Endodermal cell (in vitro differentiated cells): ENCODE measurements at places on chromosomes 1 and 21.

- DNase-seq, result peak; percentile 68
Observed at GRCh38 chr21:36169470-36170128, 13.0 kb downstream of the DOP1B start.

GRCh38 chr1:2300851-2301606, 72.9 kb downstream of the SKI start:
- no peak for DNase-seq

- no peak for DNase-seq
Observed at GRCh38 chr1:89081005-89081404, 16.0 kb upstream of the GBP1 start.

DNA sequence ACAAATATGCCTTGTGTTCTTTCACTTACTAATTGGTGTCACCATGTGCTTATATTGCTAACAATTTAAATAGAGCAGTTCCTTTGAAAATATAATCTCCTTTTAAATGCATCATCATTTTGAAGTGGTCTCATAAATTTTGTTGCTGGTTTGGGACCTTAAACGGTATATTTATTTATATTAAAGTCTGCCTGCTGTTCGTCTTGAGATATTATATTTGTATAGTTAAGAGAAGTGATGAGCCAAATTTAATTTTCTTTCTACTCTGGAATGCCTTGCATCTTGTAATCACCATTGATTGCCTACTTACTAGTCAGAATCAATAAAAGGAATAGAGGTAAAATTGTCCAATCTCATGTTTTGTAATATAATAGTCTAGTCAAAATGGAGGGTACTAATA, 91.6 kb downstream of the NTNG1 start:
- no peak for DNase-seq

DNA sequence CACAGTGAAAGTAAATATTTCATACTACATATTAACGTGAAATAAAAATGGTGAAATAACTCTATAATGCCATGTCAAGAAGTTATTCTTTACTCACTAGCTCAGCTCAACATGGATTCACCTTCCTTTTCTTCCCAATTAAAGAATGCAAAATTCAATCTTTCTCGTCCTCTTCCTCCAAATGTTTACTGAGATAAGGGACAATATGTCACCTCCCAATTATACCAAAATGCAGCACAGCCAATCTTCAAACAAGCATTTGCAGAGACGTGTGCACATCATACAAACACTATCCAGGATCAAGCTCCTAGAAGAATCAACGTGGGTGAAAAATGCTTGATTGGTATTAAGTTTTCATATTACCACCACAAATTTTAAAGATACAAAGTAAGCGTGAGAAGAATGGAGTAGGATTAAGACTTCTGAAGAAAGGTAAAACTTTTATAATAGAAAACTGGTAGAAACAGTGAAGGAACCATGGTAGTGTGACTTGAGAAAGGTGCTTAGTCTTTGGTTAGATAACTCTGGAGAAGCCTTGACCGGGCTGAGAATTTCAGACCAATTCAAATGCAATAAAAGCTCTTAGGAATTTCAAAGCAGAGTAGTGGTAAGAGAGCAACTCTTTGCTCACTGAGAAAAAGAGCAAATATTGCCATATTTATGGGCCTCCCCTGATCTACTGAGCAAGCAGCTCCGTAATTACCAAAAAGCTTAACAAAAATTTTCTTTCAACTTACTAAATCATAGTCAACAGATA, 7.2 kb downstream of the PTP4A2 start:
- no peak for DNase-seq

- no peak for DNase-seq
Observed at GRCh38 chr1:209648931-209649776, 3.1 kb downstream of the LAMB3 start.

GRCh38 chr1:5936621-5937372, 55.4 kb downstream of the NPHP4 start:
- no peak for DNase-seq

DNA sequence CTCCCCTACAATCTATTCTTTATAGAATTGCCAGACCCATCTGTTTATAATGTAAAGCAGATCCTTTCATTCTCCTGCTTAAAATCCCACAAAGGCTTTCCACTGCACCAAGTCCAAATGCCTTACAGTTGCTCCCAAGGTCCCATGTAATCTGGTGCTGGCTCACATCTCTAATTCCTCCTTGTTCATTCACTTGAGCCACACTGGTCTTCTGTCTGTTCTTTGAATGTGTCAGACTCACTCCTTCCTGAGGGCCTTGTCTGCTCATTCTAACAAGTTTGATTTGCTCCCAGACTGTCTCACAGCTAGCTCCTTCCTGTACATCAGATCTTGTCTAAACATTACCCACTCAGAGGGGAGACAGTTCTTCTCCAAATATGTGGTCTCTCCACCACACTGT, 38.9 kb downstream of the ALG14 start:
- no peak for DNase-seq

GRCh38 chr1:229879746-229880145, 187.3 kb upstream of the GALNT2 start:
- peak; percentile 18 for DNase-seq

DNA sequence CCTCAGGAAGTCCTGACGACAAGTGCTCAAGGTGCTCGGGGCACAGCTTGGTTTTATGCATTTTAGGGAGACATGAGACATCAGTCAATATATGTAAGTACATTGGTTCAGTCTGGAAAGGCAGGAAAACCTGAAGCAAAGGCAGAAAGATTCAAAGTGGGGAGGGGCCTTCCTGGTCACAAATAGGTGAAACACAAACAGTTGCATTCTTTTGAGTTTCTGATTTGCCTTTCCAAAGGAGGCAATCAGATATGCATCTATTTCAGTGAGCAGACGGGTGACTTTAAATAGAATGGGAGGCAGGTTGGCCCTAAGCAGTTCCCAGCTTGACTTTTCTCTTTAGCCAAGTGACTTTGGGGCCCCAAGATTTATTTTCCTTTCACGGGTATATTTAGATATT, 8.9 kb upstream of the RNF187 start:
- DNase-seq, result no peak

DNA sequence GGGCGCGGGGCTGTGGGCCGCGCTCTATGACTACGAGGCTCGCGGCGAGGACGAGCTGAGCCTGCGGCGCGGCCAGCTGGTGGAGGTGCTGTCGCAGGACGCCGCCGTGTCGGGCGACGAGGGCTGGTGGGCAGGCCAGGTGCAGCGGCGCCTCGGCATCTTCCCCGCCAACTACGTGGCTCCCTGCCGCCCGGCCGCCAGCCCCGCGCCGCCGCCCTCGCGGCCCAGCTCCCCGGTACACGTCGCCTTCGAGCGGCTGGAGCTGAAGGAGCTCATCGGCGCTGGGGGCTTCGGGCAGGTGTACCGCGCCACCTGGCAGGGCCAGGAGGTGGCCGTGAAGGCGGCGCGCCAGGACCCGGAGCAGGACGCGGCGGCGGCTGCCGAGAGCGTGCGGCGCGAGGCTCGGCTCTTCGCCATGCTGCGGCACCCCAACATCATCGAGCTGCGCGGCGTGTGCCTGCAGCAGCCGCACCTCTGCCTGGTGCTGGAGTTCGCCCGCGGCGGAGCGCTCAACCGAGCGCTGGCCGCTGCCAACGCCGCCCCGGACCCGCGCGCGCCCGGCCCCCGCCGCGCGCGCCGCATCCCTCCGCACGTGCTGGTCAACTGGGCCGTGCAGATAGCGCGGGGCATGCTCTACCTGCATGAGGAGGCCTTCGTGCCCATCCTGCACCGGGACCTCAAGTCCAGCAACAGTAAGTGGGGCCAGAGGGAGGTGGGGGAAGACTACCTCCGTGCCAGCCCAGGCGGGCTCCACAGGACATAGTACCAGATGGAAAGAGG, 808 bp downstream of the MAP3K21 start:
- DNase-seq, result peak; percentile 82

GRCh38 chr1:71351438-71351837, 270.6 kb upstream of the ZRANB2 start:
- DNase-seq, result no peak

- no peak for DNase-seq
Observed at GRCh38 chr1:41673806-41674205, 189.3 kb upstream of the EDN2 start.

DNA sequence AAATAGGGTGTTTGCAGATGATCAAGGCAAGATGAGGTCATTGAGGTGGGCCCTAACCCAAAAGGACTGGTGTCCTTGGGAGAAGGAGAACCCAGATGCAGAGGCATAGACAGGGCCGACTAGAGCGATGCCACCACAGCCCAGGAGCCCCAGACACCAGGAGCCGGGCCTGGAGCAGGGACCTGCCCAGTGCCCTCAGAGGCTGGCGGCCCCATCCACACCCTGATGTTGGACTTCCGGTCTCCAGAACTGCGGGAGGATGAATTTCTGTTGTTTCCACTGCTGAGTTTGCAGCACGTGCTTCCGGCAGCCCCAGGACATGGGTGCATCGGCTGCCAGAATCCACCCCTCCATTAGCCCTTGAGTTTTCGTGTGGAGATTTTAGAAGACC, 7.2 kb upstream of the ACTRT2 start:
- DNase-seq, result no peak

GRCh38 chr1:200850554-200850953, 22.2 kb upstream of the GPR25 start:
- no peak for DNase-seq

DNA sequence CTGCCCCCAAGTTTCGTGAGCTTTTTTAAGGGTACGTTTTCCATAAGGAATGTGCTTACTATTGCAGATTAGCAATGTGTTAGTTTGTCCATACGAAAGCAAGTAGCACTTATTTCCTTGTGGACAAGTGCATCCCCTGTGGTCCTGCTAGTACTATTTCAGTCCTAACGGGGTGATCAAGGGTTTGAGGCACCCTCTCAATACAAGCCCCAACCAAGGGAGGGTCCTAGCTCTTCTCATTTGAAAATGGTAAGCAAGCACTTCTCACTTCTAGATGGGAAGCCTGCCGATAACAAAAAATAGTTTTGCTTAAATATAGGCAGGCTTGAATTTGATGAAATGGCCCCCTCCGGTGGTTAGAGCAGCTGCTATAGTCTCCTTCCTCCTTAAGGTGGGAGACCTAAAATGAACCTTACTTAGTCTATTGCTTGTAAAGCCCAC, 64.0 kb upstream of the HMCN1 start:
- DNase-seq, result peak; percentile 78

DNA sequence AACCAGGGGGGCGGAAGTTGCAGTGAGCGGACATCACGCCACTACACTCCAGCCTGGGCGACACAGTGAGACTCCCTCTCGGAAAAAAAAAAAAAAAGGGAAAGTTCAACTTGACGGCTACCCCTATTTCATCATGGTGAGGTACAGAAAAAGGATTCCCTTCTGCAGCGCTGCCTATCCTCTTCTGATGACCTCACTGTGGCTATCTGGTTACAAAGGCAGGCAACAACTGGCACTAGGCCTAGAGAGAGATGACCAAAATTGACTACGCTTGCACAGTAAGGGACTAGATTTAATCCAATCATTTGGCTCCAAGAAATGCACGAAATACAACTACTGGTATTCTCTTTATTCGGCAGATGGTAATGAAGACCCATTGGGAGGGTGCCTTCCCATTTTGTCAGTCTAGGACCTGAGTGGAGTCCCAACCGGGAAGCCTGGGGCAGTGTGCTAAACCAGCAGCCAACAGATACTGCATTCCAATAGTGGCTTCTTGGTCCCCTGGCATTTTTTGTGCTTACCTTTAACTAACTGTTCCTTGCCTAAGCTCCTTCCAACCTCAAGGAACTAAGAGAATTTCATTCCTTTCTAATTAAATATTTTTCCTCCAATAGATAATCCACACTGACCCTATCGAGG, 36.6 kb downstream of the ITPKB start:
- DNase-seq, result peak; percentile 57

DNA sequence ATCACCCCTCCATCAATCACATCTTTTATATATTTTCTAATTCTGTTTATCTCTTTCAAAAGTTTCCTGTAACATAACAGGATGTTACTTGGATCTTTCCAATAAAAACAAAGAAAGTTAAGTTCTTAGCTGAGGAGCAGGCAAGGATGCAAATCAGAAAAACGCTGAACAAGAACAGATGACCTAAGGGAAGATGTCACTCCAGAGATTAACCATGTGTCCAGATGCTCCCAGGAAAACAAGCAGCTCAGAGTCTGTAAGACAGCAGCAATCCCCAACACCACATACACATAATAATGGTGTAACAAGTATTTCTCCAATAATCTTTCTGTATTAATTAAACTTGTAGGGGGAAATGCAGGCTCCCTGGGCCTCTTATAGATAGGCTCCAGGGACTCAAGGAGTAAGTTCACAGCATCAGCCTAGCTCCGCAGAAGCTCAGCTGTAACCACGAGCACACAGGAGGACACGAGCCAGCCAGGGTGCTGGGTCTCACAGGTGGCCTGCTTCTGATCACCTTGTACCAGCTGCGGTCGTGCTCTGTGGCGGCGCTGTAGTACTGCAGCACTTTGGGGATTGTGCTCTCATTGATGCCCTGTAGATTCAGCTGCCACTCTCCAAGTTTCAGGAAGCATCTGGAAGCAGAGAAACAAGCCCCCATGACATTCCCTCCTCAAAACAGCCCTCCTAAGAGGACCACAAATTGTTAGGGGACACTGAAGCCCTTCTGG, 33.1 kb upstream of the EXOSC10 start:
- peak; percentile 50 for DNase-seq
